ENCODE measurements at places on chromosomes 5 and 9.

DNA sequence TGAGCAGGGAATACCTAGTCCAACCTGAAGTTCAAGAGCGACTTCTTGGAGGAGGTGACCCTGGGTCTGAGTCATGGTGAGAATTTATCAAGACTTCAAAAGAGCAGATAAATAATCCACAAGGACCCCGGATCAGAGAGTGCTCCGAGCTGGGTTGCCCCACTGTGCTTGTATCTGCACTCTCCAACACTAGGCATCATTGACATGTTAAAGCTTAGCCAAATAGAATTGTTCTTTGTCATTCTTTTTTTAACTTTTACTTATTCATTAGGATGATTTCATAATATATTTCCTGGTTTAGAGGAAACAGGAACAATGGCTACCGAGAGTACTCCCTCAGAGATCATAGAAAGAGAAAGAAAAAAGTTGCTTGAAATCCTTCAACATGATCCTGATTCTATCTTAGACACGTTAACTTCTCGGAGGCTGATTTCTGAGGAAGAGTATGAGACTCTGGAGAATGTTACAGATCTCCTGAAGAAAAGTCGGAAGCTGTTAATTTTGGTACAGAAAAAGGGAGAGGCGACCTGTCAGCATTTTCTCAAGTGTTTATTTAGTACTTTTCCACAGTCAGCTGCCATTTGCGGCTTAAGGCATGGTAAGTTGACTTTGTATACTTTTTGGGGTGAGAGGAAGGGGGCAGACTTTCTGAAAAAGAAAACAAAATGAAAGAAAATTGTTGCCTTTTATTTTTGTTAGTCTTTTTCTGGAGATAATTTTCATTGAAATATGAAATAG lies at the start of gene CARD6:
Gene CARD6, plus strand, starts transcription at position 300 of the 738 bp plus-strand sequence. Its CDS starts 16 bp downstream, at position 316.
- DNase-seq: no peak

DNA sequence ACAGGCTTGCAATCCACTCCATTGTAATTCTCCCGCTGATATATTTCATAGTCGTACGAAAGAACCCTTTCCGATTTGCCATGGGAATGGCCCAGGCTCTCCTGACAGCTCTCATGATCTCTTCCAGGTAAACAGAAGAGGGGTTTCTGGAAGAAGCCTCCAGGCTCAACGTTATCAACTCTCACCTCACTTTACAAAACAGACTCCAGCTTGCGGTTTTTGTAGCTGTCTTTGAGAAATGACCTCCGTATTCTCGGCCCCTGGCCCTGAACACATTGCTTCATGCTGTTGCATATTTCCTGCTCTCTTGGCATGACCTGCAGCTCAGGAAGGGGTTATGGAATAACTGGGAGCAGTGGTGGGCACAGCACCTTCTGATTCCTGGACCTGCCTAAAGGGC lies 85.7 kb downstream of the SLC1A1 start:
- no peak for DNase-seq

DNA sequence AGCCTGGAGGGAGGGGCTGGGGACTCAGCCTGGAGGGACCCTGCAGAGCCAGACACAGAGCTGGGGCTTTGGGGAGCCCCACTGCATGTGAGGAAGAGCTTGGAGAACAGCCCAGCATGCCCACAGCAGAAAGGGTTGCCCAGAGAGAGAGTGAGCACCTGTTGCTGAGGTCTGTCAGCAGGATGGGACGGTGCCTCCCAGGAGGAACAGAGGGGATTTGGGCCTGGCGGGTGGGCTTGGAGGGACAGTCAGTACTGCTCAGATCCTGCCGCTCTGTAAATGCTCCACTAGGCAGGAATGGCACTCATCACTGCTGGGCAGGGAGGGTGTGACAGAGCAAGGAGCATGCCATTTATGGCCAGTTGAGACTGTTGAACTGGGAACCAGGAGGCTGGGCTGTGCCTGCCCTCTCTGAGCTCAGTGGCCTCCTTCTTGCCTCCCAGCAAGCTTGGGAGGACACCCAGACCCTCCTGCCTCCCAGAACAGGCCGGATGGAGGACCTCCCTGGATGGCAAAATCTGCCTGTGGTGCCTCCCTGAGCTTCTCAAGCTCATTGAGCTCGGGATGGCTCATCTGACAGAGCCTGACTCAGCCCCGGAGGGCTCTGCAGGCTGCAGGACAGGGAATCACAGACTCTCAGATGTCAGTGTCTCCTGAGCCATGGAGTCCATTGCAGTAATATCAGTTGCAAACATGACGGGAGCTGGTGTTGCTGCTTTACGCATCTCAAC lies 786 bp upstream of the HRCT1 start:
- no peak for DNase-seq

- DNase-seq: no peak
Measured at GRCh38 chr5:89065919-89066318, 182.9 kb upstream of the MEF2C start.

- no peak for DNase-seq
Measured at GRCh38 chr5:138226910-138227309, 13.8 kb upstream of the CDC23 start.

- no peak for DNase-seq
Measured at GRCh38 chr5:130992095-130992494, 173.0 kb downstream of the HINT1 start.

GRCh38 chr9:14321517-14322130 lies 7.7 kb upstream of the NFIB start:
- no peak for DNase-seq

- no peak for DNase-seq
Measured at GRCh38 chr9:129289131-129289731, 111.2 kb upstream of the IER5L start.

DNA sequence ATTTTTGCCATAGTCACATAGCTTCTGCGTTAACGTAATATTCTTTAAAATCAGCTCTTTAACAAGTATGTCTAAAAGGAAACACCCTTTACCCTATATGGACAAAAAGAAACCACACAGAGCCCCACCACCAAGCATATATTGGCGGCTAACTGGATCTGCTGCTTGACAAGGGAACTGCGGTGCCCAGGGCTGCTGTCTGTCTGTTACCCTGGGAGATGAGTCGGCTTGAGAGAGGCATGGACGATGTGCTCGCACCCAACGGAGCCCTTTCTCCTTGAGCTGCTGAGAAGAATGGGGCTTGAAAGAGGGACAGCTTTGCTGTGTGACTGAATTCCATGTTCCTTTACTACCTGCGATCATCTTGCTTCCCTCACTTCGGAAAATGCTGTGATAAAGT lies 158.6 kb upstream of the SHB start:
- DNase-seq: no peak

DNA sequence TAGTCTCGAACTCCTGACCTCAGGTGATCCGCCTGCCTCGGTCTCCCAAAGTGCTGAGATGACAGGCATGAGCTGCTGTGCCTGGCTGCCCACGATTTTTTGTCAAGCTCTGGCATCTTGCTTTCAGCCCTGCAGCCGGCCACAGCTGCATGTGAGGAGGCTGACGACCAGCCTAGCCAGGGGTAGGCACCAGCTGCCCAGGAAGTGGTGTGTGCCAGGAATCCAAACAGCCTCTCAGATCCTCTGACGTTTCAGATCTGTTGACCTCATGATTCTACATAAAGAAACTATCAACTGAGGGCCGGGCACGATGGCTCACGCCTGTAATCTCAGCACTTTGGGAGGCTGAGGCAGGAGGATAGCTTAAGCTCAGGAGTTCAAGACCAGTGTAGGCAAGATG lies 19.0 kb downstream of the DYNC2I2 start:
- peak; percentile 49 for DNase-seq

DNA sequence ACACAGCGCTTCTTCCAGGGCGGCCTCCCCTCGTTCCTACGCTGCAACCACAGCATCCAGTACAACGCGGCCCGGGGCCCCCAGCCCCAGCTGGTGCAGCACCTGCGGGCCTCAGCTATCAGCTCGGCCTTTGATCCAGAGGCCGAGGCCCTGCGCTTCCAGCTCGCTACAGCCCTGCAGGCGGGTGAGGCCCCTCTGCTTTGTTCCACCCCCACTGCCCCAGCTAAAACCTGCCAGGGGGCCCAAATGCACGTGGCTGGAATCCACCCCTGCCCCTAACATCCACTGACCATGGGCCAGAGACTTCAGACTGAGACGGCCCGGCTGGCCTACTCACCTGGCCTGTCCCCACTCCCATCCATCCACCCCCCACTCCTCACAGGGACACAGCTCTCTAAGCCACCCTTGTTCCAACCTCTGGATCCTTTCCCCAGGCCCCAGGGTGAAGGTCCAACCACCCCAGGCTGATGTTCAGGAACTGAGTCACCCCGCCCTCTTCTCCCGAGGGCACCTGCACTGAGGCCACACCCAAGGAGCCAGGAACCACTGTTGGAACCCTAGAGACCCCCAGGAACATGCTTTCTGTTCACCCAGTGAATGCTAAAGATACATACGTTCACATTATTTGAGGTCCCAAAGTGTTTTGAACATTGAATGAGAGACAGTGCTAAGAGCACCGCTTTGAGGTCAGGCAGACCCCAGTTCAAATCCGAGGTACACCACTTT lies 18.9 kb upstream of the ASS1 start:
- DNase-seq: no peak

GRCh38 chr5:31113666-31114350 lies 79.7 kb upstream of the CDH6 start:
- no peak for DNase-seq

- DNase-seq: no peak
Measured at GRCh38 chr5:16855485-16855884, 80.6 kb downstream of the MYO10 start.

DNA sequence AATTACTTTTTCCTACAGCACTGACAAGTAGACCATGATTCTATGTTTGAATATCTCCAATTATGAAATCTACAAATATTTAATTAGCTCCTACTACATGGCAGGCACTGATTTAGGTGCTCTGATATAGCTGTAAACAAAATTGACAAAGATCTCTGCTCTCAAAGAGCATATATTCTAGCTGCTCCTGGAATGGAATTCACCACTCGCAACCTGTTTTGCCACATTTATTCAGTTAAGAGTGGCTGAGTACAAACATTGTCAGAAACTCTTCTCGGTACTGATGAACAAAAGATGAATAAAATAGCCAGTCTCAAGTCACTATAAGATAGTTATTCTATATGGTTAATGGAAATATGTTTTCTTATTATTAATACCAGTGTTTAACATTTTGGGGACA lies 114.2 kb upstream of the PDE4D start:
- DNase-seq: no peak

- DNase-seq: no peak
Measured at GRCh38 chr5:156411-157072, 34.8 kb upstream of the LRRC14B start.

DNA sequence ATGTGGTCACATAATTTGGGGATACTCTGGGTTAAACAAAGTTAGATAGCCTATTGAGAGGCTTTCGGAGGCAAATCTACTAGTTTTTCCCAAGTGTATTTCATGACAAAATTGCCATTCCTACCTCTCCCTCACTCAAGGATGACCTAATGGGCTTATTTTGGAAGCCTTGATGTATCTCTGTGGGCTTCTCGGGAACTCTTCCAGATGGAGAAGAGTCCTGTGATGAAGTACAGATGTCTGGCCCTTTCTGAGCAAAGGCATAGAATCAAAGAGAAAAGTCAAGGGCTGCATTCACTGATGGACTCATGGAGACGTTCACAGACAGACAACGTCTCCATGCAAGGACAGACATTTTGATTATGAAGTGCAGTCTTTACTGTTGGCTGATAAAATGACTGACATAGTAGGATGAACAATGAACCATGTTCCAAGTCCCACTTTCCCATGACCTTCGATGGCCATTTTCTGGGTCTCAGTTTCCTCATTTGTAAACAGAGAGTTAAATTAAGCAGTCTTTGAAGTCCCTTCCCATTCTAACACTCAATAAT lies 347.2 kb upstream of the CD180 start:
- no peak for DNase-seq

DNA sequence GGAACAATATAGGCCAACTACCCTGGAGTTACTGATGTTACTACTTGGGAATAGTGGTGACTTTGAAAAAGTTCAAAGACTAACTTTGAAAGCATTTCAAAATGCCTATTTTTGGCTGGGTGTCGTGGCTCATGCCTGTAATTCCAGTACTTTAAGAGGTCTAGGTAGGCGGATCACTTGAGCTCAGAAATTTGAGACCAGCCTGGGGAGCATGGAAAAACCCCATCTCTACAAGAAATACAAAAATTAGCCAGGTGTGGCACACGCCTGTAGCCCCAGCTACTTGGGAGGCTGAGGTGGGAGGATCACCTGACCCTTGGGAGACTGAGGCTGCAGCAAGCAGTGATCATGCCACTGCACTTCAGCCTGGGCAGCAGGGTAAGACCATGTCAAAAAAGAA lies 105.3 kb downstream of the ARRDC3 start:
- DNase-seq: no peak

DNA sequence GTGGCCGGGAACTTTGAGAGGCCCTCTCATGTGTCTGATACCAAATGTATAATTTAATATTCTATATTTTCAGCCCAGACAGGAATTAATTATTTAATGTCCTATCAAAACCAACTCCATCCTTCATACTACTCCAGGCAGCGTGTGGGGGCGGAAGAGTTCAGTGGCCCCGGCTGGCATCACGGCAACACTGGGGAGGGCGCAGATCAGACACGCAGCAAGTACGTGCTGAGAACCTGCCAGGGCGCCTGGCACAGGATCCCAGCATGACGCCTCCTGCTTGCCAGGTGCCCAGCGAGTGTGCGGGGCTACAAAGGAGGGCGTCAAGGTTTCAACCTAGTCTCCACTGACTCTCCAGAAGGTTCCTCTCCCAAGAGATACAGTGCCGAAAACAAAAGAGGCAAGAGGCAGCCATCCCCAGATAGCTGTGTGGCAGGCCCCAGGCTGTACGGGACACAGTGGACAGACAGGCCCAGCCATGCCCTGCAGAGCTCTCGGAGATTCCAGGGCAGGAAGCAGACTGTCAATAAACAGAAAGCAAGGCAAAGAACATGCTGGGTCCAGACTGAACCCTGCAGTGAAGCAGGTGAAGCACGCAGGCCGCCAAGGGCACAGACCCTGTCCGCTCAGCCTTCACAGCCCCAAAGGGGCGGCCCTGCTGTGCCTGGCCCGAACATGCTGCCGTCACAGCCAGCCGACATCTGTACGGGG lies 110.3 kb downstream of the VAV2 start:
- no peak for DNase-seq

DNA sequence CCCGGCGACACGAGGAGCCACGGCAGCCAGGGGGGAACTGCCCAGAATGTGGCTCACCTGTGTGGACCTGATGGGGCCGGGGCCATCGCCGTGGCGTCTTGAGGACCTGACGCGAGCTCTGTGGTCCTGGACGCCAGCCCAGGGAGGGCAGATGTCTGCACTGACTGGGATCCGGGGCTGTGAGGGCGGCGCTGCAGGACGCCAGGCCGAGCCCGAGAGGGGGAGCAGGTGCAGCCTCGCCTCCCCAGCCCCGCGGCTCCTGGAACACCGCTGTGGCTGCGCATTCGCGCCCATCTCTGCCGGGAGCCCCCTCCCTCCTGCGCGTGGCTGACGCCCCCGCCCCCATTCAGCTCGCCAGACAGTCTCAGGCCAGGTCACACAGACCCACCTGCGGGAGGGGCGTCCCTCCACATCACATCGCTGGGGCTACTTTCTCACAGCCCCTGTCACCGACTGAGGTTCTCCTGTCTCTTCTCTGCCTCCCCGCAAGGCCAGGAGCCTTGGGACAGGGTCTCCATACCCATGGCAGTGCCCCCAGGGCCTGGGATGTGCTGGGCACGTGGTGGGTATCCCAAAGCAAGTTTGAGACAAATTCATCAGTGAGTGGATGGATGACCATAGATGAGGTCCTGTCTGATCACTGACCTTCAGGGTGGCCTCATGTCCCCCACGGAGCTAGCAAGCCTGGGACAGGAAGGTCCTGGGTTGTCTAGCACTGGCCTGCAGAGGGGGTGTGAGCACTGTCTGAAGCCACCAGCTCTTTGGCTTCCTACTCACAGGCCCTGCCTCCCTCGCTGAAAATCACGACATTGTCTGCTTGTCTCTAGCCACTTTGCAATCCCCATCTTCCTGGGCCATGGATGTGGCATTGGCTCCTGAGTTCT lies 47.3 kb downstream of the RASGEF1C start:
- DNase-seq: peak; percentile 79
